ENCODE measurements at places on chromosomes 6 and 20.

DNA sequence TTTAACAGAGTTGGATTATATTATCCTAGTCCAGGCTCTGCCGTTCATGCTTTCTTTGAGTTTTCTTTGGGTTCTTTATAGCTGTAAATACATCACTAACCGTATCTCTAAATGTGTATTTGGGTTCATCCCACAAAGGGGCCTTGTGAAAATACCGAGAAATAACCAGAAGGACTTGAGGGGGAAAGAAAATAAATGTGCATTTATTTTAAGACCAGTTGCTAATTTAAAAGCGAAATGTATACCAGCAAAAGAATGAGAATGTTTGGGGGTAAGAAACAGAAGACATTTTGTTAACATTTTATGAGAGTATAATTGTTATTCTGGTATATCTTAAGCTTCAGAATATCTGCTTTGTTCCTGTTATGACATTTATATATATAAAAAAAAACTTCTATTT, 38.9 kb downstream of the LRRN4 start:
- no peak for DNase-seq

- no peak for DNase-seq
These were observed 187.8 kb upstream of the LRFN2 start for GRCh38 chr6:40774932-40775331.

DNA sequence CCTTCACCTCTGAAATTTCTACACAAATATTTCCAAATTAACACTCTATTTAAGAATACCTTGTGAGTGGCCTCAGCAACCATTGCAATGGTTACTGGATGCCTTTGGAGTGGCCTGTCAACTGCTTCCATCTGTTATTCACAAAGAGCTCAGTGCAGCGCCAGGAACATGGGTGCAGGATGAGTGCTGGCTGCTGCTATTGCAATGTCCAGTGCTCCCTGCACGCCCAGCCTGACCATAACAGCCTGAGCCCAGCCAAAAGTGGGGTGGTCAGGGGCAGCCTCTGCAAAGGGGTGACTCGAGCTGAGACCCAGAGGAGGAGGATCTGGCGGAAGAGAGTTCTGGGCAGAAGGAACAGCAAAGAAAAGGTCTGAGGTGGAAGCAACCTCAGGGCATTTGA, 18.4 kb downstream of the CASS4 start:
- DNase-seq: no peak

DNA sequence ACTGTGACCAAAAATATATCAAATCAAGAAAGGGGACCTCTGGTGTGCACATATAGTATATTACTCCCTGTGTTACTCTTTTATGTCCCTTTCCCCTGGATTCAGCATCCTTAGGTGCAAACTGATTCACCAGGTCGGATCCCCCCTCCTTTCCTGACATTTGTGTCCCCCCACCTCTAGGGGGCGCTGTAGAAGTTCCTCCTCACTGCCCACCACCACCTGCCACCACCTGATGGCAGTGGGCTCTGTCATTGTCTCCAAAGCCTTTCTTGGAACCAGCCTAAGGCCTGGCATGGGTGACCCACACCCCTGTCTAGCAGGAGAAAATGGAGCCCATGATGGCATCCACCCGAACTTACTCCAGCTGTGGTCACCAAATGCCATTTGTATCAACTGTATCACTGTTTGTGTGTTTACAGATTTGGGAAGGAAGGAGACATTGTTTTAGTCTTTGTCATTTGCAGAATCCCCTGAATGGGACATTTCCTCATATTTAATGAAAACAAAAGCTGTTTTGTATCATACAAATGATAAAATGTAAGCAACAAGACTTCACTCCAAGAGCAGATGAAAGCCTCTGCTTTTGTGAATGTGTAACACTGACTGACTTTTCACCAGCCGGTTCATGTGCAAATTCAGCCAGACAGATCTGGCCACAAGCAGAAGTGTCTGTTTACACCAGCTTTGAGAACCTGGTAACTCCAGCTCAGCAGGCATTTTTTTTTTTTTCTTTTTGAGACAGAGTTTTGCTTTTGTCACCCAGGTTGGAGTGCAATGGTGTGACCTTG, 66.2 kb downstream of the ARMC2 start:
- no peak for DNase-seq

DNA sequence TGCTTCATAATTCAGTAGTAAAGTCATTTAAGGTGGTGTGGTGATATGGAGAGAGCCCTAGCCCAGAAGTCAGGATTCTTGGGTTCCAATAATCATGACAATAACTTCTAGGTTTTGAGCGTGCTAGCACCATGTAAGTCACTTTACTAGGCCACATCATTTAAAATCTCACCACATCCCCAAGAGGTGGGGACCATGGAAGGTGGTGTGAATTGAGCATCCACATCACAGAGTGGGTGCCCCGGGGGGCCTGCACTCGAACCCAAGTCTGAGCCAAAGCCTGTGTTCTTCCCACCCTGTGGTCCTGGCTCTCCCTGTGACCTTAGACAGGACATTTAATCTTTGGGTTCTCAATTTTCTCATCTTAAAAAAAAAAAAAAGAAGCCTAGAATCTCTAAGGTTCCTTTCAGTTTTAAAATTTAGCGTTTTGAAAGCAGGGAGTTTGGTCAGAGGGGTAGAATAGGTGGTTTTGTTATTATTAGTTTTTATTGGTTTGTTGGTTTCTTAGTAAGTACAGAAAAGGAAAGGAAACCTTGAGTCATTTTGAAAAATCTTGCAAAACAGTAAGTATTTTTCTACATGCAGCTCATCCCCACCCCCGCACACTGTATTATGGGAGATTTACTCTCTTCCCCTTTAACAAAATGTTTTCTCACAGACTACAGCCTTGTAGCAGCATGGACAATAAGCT, 26.4 kb downstream of the ARMC2 start:
- DNase-seq: no peak

All from vagina (tissue), 2 donors.